Heart left ventricle (tissue), 16 donors: ENCODE measurements at places on chromosomes 4 and X. TPM values are rescaled to one million over a fixed set of nuclear protein-coding genes. Genes with fewer than 3 reads are reported as not detected.

DNA sequence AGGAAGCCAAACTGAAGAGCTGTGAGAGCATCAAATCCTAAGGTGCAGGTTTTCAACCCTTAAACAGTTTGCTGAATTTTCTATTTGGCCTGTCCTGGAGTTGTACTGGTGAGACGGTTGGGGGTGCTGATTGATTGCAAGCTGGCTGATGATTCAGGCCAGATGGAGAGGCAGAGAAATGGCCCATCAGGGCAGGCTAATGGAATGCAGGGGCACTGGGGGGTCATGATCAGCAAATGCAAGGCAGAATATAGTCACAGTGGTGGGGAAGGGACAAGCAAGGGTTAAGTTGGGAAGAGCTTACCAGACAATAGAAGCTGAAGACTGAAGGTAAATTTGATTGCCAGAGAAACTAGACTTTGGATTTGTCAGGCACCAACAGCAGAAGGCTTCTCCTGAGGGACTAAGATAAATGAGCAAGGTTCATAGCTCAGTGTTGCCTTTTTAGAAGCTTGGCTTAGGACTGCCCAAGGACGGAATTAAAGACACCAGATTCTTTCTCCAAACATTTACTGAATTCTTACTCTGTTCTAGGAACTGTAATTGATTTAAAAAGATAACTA, 4.3 kb upstream of the AADAT start:
- H3K27ac ChIP-seq, result no peak overlapping the region
- peaks cover under 1% of the 10 kb centered on the region for H3K4me1 ChIP-seq
- H3K36me3 ChIP-seq, result no peaks in the 10 kb centered on the region
- no peak for DNase-seq

Gene MAP9
- total RNA-seq, result 11.9 TPM

DNA sequence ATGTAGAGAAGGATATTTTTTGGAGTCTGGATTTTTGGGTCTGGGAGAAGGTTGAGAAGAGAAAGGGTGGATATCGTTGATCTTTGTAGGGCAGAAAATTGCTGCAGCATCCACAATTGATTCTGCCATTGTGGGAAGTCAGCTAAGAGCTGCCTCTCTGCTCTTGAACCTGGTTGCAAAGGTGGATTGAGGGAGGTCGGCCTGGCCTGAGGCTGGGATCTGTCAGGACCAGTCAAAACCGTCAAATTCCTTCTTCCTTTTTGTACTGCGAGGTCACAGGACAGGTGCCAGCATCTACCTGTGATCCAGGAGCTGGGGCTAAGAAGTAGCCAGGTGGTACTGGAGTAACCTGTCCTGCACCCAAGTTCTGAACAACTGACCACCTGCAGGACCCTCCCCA, 93.7 kb downstream of the SHOX start:
- no peak for DNase-seq
- no peaks in the 10 kb centered on the region for H3K36me3 ChIP-seq
- H3K4me1 ChIP-seq, result no peaks in the 10 kb centered on the region
- H3K27ac ChIP-seq, result no peak overlapping the region

DNA sequence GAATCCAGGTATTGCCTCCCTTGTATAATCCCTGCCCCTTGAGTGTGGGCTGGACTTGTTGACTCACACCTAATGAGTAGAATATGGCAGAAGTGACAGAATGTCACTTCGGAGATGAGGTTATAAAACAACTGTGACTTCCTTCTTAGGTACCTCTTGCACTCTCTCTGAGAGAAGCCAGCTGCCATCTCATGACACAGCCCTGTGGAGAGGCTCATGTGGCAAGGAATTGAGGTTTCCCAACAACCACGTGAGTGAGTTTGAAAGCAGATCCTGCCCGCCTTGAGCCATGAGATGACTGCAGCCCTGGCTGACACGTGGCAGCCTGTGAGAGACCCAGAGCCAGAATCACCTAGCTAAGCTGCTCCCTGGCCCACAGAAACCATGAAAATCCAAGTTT, 13.5 kb downstream of the ASB11 start:
- H3K27ac ChIP-seq, result peak overlapping the region; percentile 4
- no peak overlapping the region for H3K4me3 ChIP-seq
- peaks cover 35% of the 10 kb centered on the region for H3K4me1 ChIP-seq
- DNase-seq, result peak; percentile 63

Gene XKRX
- total RNA-seq, result not detected
